Urothelium cell line (cell line): ENCODE measurements at places on chromosomes 4 and X.
A peak's percentile ranks its signal among the peaks of the same experiment; 100 is the strongest.

DNA sequence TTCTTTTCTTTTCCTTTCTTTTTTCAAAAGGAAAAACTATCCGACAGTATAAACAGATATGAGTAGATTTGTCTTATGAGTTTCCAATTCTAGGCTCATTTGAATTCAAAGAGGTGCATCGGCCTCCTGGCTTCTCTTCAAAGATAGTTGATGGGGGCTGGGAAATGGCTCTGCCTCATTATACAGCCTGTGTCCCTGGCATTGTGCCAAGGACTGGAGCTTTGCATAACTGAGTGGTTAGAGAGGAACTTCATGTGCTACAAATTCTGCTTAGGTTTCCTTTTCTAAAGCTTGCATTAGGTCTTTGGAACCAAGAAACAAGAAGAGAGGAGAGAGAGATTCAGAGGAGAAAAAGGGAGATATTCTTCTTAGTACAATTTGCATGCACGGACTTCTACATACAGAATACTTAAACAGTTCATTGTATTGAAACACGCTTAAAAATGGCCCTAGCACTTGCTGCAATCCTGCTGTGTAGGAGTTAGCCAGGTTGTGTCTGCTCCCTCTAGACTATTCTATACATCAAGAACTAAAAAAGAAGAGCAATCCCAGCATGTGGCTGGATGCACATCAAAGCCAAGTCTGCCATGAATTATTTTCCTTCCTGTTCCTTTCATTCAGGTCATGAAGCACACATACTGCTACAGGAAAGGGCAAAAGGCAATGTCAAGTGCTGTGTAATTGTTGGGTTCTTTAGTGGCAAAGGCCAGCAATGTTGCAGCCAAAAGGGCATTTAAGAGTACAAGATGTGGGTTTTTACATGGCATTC, 70.9 kb downstream of the INTS12 start:
- no peak for DNase-seq

- DNase-seq = no peak
Observed at GRCh38 chr4:139286186-139286698, 6.2 kb upstream of the MGARP start.

GRCh38 chr4:108746511-108746910, 16.3 kb downstream of the ETNPPL start:
- no peak for DNase-seq

DNA sequence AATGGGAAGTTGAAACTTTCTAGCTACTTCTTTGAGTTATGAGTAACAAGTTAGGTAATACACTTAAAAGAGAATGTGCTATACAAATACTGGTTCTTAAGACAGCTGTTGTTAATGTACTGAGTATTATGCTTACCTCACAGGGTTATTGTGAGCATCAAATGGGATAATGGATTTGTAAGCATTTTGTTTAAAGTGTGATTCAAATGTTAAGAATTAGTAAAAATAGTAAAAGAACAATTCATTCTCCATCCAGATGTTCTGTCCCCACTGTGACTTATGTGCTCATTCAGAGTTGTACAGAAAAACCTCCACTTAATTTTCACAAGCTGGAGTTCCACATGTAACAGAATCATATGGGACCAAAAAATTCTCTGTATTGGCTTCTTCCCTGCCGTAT, 63.6 kb downstream of the AR start:
- no peak for DNase-seq

DNA sequence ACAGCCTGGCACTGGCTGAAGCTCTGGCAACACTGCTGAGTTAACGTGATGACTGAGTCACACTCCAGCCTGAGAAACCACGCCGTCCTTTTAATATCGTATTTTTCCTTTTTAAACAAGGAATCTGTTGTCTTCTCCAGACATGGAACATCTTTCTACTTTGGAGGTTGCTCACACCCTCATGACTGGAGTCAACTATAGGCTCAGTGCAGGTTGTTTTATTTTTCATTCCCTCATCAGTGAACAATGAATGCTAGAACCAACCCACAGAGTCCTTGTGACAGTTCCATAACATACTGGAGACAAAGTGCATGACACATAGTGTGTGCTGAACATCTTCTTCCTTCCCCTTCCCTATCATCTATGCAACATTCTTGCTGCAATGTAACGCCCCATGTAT, 76.8 kb upstream of the CPEB2 start:
- DNase-seq = no peak

DNA sequence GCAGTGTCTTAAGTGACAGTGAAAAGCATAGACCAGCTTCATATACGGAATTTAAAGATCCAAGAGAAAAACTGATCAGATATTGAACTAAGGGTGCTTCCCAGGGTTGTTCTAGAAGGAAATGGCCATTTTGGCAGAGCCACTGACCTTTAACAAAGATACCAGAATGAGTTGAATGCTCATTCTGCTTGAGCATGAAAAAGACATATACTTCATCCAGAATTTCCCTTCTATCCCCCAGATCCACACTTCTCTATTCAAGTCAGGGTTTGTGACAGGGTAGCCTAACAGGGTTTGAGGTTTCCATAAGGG, 45.6 kb upstream of the FAM9C start:
- no peak for DNase-seq

GRCh38 chr4:133565379-133565778, 416.3 kb downstream of the PCDH10 start:
- no peak for DNase-seq

- no peak for DNase-seq
Observed at GRCh38 chrX:129318375-129318774, 204.9 kb downstream of the SMARCA1 start.

DNA sequence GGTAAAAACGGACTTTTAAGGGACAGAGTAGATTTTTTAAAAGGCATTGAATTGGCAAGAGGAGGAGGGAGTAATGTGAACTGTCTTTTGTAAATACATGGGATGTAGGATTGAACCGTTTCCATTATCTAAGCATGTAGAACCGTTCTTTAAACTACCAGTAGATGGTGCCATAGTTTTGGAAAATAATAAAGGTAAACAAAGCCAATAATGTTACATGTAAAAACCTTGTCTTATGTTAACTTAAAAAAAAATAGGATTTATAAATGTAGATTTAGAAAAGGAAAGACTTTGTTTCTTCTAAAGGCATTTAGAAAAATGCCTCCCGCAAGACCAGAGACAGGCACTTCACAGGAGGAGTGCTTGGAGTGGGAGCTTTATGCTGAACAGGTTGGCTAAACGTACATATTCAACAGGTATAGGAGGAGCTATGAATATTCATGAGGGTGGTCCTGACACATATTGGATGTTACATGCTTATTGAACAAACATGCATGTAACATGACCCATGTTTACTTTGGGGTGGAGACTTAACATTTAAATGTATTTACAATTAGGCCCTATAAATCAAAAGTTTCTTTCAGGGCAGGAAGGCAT, 45.5 kb upstream of the FAM241A start:
- peak; percentile 40 for DNase-seq

DNA sequence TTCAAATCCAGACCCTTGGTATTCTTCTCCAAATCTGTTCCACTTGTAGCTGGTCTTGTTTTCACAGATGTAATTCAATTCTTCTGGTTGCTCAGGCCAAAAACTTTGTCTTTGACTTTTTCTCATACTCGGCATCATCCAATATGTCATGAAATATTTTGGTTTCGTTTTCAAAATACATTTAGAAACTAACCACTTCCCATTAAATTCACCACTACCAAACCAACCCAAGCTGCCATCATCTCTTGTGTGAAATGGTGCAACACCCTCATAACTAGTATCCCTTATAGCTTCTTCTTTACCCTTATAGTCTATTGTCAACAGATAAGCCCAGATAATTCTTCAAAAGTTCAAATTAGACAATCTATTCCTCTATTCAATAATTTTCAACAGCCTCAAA, 192.1 kb downstream of the PRR32 start:
- DNase-seq = no peak

DNA sequence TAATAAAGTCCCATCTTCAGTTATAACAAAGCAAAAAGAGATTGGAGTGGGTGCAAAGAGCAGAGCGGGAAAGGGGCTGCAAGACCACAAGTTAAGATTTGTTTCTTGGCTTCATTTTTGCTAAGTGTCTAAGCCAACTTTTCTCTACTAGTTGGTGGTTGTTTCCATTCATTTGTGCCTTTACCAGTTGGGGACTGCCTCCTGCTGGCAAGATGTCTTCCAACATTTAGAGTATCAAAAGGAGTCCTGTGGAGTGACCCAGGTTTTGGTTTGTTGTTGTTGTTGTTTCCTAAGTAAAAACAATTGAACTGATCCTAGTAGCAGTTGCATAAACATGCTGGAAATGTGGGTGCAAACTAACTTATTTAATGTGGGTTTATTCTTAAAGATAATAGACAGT, 121.1 kb downstream of the SPATA18 start:
- DNase-seq = no peak

DNA sequence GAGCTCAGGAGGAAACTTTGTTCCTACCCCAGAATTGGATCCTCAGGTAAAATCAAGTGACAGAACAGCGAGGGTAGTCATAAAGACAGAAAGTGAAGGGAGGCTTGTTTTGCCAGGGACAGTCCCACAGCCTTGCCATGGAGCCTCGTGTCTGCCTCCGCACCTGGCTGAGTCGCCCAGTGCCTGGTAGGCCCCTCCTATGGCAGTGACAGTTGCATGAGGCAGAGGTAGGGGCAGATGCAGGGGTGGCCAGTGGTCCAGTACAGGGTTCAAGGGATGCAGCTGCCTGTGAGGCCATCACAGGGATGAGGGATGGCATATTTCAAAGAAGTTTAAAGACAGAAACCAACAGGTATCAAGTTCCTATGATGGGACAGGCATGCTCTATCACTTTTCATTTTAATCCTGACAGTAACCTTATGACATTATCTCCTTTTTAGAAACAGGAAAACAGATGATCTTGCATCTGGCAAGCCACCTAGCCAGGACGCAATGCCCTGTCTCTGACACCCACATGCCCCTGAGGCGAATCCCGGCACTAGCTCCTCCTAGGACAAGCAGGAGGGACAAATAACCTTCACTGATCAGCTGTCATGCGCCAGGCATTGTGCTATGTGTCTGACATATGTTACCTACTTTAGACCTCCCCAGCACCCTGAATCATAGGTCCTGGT, 127.4 kb upstream of the ENPP6 start:
- no peak for DNase-seq

- no peak for DNase-seq
Observed at GRCh38 chrX:48003367-48003757, 427 bp downstream of the ZNF182 start.

DNA sequence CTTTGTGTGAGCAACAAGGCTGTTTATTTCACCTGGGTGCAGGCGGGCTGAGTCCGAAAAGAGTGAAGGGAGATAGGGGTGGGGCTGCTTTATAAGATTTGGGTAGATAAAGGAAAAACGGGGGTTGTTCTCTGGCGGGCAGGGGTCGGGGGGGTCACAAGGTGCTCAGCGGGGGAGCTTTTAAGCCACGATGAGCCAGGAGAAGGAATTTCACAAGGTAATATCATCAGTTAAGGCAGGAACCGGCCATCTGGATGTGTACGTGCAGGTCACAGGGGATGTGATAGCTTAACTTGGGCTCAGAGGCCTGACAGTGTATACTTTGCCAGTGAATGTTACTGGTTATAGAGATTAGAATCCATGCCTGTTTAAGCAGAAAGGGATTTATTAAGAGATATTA, 19.7 kb upstream of the SPCS3 start:
- DNase-seq = no peak

DNA sequence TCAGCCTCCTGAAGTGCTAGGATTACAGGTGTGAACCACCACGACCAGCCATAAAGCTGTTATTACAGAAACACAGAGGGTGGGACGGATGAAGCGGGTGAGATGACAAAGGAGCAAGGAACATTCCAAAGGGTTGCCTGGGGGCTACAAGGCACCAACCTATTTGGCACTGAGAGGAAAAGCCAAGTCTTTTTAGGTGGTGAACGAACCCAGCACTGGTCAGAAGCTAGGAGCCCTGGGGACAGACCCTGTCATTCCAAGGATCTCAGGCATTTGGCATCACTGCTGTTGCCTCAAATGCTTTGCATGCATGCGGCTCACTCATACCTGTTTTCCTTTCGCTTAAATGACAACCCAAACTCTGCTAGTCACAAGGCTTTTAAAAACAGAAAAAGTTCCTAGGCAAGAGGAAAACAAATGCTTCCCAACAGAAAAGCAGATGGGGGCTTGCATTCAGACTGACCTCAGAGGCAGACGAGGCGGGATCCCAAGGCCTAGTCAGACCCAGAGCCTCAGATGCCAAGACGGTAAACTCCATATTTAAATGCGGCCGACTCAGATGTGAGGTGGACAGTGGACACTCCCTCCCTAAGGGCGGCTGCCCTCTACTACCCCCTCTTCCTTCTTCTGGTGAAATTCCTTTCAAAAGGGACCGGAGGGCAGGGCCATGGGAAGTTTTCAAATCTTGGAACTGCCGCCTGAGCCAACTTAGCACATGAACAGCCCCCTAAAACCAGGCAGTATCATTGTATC, 4.5 kb downstream of the MAP7D2 start:
- no peak for DNase-seq

DNA sequence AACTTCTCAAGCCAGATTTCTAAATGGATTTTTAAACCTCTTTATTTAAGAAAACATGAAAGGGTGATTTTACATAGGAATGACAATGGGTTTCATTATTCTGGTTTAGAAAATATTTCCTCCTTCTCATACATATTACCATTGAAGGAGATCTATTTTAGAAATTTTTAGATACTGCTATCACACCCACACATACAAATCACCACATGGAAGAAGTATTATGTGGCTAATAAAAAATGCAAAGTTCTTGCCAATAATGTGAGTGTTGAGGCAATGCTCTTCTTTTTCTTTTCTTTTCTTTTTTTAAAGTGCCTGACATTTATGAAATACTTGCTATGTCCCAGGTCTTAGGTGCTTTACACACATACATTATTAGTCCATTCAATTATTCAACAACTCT, 6.8 kb downstream of the STAP1 start:
- DNase-seq = no peak

DNA sequence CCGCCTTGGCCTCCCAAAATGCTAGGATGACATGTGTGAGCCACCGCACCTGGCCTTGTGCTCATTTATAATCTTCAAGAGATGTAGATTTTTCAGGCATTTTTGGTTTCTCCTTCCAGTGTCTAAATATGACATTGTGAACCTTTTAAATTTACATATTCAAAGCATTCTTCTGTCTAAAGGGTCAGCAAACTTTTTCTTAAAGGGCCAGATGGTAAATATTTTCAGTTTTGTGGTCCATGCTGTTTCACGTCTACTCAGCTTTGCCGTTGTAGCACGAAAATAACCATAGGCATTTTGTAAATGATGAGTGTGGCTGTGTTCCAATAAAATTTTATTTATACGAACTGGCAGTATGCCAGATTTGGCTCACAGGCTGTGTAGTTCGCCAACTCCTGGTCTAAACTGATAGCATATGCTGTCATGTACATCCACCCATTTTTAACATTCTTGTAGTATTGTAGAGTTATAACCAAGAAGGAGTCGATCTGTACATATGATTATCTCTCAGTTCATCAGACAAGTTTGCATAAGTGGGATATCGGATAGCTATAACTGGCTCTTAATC, 12.7 kb upstream of the GCNA start:
- no peak for DNase-seq

DNA sequence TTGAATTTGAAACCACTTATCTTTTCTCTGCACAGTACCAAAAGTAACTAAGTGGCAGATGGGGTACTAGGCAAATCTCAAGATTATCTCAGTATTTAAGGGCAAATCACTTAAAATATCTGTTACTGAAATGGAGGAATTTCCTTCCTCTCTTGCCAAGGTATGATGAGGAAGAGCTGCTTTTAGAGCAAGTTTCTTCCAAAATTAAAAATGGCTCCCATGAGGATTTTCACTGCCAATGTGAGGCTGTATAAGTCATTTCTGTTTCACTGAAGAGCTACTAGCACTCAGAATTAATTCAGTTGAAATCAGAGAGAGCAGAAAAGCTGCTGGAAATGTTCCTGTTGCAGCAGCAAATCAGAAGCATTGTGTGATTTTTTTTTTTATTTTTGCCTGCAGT, 43.4 kb downstream of the GABRB1 start:
- DNase-seq = no peak

GRCh38 chr4:84366161-84366560, 132.9 kb downstream of the NKX6-1 start:
- DNase-seq = no peak
